Osteocyte (in vitro differentiated cells): ENCODE measurements at places on chromosomes 11 and 22. TPM values are rescaled to one million over a fixed set of nuclear protein-coding genes. Genes with fewer than 3 reads are reported as not detected.

- H3K27me3 ChIP-seq, result no peaks in the 10 kb centered on the region
- peak overlapping the region; percentile 90 for H3K27ac ChIP-seq
- peaks cover 55% of the 10 kb centered on the region for H3K4me1 ChIP-seq
- peak overlapping the region; percentile 52 for H3K4me3 ChIP-seq
- DNase-seq, result no peak
- H3K36me3 ChIP-seq, result peaks cover 6% of the 10 kb centered on the region
Measured at GRCh38 chr11:122808478-122808869, 29.8 kb upstream of the CRTAM start.

GRCh38 chr11:113281052-113281725 lies 33.2 kb upstream of the TTC12 start:
- no peak overlapping the region for H3K27ac ChIP-seq
- no peak for DNase-seq
- no peaks in the 10 kb centered on the region for H3K27me3 ChIP-seq
- H3K4me3 ChIP-seq, result no peak overlapping the region
- H3K36me3 ChIP-seq, result no peaks in the 10 kb centered on the region

Gene ANKK1
- total RNA-seq, result not detected in 2 replicates

Gene CD82
- 29.5 and 34.6 TPM in 2 replicates for total RNA-seq
